ENCODE measurements at places on chromosomes 6 and 20. TPM values are rescaled to one million over a fixed set of nuclear protein-coding genes. Genes with fewer than 3 reads are reported as not detected.

Gene FAM83C
- total RNA-seq, result not detected

Gene MYBL2
- 103 TPM for total RNA-seq

Gene ZSCAN12
- total RNA-seq, result 0.58 TPM

Gene HLA-DPA1
- total RNA-seq, result not detected

Gene TRIM15
- not detected for total RNA-seq

Gene ELOVL4
- 1.6 TPM for total RNA-seq

Gene PRICKLE4
- 1.7 TPM for total RNA-seq

Gene KIFC1
- 60.6 TPM for total RNA-seq

Gene TMC2
- total RNA-seq, result not detected

Gene TMEM200A
- total RNA-seq, result 0.40 TPM

Gene HCRTR2
- not detected for total RNA-seq

Gene NRN1
- total RNA-seq, result not detected

Gene LTB
- total RNA-seq, result 1.5 TPM

Gene LY6G6C
- total RNA-seq, result 0.22 TPM

Gene METTL24
- not detected for total RNA-seq

Gene ATP6V1G2
- total RNA-seq, result 1.1 TPM

Gene ADGB
- not detected for total RNA-seq

Gene BPIFA1
- not detected for total RNA-seq

Gene STMND1
- not detected for total RNA-seq

Gene ASIP
- total RNA-seq, result not detected

Gene CPXM1
- not detected for total RNA-seq

Gene LIN28B
- 0.11 TPM for total RNA-seq

Gene LRFN2
- total RNA-seq, result not detected

Gene THBD
- total RNA-seq, result 3.1 TPM

Gene PTK6
- 11.1 TPM for total RNA-seq

Gene ADGRF5
- 0.75 TPM for total RNA-seq

Gene FOXQ1
- total RNA-seq, result 7.5 TPM

Gene EPB41L2
- 39.9 TPM for total RNA-seq

Gene LINC00237
- total RNA-seq, result not detected

Gene FHL5
- not detected for total RNA-seq

Gene MYB
- total RNA-seq, result 4.4 TPM

Gene EPB41L1
- total RNA-seq, result 48.2 TPM

Gene HRH3
- not detected for total RNA-seq

Gene FNDC11
- total RNA-seq, result 0.40 TPM

Gene TUBB1
- total RNA-seq, result not detected

Gene CTCFL
- not detected for total RNA-seq

Gene PDSS2
- 5.4 TPM for total RNA-seq

Gene B4GALT5
- total RNA-seq, result 18.1 TPM

Gene ATAT1
- 4.6 TPM for total RNA-seq

Gene FAXC
- 3.9 TPM for total RNA-seq

All from PC-3 (cell line).